ENCODE measurements at places on chromosomes 2 and 18.

- DNase-seq, result no peak
These were observed 95.5 kb upstream of the CRACDL start for GRCh38 chr2:99031481-99031880.

DNA sequence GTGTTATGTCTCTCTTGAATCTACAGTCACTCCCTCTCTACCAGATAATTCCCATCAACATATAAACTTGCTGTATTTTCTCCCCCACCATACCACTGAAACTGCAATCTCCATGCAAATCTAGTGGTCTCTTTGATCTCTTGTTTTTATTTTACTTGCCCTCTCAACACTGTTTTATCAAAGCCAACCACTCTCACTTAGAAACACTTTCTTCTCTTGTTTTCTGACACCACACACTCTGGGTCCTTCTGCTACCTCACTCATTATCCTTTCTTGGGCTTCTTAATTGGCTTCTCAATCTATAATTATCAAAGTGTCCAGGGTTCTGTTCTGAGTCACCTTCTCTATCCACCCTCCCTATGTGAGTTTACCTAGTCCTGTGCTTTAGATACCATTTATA is 2.0 kb upstream of the MCFD2 start:
- DNase-seq, result no peak

DNA sequence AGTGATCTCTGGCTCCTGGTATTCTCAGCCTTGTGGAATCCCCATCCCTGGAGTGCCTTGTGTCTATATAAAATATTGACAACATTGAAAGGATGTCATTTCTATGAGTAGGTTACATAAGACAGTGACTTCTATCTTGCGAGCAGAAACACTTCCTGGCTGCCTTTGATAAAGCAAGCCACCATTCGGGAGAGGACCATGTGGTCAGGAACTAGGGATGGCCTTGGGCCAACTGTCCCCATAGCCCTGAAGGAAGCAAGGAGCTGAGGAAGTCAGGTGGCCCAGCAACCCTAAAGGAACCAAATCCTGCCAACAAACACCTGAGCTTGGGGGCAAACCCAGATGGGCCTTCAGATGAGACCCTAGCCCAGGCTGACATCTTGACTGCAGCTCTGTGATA is 113.0 kb upstream of the LTBP1 start:
- DNase-seq, result no peak

GRCh38 chr18:10147752-10148151 is 233.9 kb downstream of the VAPA start:
- no peak for DNase-seq

DNA sequence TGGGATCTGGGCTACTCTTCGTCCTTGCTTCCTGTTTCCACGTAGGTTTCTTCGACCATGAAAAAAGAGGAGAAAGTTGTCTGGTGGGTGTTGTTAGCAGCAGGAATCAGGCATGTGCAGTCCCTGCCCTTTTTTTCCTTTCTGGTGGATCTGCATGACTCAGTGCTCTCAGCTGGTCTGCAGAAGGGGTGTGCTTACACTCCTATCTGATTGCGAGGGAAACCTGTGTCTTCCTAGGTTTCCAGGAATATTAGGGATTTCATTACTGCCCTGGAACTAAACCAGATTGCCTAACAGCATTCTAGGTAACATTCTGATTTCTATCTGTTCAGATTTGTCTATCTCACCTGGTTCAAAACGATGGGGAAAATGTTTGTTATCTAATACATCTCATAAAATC is 174.3 kb downstream of the CCDC102B start:
- no peak for DNase-seq

DNA sequence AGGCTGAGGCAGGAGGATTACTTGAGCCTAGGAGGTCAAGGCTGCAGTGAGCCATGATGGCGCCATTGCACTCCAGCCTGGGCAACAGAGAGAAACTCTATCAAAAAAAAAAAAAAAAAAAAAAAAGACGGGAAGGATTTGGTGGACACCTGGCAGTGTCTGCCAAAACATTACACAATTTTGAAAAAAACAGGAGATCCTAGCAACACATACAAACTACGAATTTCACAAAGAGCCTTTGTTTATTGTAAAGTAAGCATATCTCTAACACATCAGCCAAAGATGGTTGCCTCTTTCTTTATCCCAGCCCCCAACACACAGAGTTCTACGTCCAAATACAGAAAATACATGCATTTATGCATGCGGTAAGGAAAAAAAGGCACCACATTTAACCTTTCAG is 7.6 kb downstream of the GPR45 start:
- no peak for DNase-seq

- DNase-seq, result no peak
These were observed 1.4 kb upstream of the CTNNA2 start for GRCh38 chr2:79511320-79511951.

DNA sequence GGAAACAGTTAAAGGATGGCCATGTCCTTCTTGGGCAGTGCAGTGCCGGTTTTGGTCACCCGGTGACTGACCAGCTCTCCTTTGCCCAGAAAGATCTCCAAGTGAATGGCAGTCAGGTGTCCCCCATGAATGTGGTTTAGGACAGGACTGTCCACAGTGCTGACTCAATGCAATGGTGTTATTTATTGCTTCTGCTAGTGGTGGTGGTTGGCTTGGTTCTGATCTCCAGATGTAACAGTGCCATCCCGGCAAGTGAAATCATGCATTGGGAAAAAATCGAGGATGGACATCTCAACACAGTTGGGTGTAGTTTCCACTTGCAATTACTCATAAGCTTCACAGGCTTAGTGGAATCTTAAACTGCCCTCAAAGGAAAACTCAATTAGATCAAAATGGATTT is 81.9 kb downstream of the TGOLN2 start:
- no peak for DNase-seq

- no peak for DNase-seq
These were observed 114.4 kb downstream of the SMAD7 start for GRCh38 chr18:48836231-48836805.

All from activated CD4-positive, alpha-beta T cell treated with anti-CD3 and anti-CD28 coated beads for 24 hours (primary cell).